GM13977 (cell line): ENCODE measurements at places on chromosomes 3 and 15.
A peak's percentile ranks its signal among the peaks of the same experiment; 100 is the strongest.

- no peak for DNase-seq
Observed at GRCh38 chr3:148856384-148856783, 8.7 kb upstream of the CPA3 start.

DNA sequence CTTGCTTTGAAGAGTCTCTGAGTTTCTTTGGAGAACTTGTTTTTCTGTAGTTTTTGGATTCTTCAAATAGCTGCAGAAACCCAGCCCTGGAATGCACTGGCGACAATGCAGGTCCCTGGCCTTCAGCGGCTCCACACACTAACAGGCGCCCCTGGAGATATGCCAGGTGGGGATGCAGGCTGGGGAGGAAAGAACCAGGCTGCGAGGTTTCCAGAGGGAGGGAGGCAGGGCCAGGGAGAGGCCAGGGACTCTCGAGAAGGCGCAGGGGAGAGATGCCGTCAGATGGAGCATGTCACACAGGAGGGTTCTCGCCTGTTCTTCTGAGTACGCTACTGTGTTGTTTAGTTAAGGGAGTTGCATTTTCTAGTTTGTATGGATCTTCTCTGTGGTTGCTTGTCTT, 283.1 kb downstream of the GABRG3 start:
- DNase-seq: no peak

DNA sequence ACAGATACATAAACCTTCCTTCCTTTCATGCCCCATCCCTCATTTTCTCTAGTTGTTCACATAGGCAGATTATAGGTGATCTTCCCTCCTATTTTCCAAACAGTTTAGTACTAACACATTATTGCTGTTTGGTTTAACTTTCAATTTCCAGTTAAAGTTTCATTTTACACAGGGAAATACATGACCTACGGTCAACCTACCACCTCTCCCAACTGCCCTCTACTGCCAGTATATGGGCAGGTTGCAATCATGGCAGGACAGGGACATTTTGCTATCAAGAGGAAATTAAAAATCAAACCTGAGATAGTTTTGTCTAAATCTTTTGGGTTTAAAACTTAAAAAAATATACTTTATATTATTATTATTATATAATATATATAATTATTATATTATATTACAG, 26.1 kb upstream of the TFDP2 start:
- DNase-seq: no peak

GRCh38 chr15:39934397-39935071, 619 bp downstream of the EIF2AK4 start:
- no peak for DNase-seq

- no peak for DNase-seq
Observed at GRCh38 chr15:86136861-86137260, 57.2 kb downstream of the AGBL1 start.

DNA sequence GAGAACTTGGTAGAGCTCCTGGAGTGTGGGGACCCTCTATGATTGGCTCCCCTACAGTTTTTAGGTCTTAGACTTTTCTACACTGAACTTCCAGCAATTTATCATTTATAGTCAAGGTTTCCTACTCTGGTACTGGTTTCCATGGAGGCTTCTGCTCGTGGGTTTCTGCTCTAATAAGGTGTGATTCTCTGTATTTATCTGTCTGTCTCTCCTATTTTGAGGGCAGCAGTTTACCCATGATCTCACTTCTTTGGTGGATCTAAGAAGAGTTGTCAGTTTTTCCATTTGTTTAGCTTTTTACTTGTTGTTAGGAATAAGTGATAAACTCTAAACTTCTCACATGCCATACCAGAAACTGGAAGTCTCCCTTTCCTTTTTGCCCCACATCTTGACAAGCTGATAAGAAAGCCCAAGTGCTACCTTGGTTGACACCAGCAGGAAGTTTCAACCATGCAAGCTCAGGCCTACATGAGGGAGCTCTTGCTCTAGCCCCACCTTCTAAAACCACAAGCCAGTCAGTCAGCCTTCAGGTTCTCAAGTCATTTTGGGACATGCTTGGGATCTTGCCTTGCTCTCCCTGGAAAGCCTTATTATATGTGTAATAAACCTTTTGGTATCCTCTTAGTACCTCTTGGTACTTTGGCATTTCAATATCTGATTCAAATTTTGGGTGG, 10.0 kb downstream of the TIMMDC1 start:
- DNase-seq: no peak

DNA sequence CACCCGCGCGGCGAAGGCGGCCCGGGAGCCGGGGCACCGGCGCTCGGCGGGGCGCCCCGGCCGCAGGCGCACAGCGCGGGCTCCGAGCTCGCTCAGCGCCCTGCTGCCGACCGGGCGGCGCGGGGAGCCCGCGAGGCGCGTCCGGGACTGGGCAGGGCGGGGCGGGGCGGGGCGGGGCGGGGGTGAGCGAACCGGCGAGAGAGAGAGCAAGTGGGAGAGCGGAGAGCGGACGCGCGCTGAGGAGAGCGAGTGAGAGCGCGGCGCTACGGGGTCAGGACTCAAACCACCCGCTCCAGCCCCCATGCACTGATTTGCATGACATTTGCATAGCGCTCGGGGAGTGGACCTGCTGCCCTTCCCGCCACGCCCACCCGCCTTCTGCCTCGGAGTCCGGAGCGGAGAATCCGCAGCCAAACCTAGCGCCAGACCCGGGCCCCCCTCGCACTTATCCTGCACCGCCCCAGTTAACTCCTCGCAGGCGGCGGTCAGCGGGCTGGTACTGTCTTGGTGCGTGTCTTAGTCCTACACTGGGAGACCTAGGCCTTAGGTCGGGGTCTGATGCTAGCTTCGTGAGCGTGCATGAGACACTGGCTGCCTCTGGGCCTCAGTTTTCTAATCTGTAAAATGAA, at the start of gene MYLK:
Gene MYLK (minus strand): TSS at position 130 of the 629 bp plus-strand sequence. CDS start 90,491 bp downstream, outside the sequence.
- DNase-seq: peak; percentile 84

DNA sequence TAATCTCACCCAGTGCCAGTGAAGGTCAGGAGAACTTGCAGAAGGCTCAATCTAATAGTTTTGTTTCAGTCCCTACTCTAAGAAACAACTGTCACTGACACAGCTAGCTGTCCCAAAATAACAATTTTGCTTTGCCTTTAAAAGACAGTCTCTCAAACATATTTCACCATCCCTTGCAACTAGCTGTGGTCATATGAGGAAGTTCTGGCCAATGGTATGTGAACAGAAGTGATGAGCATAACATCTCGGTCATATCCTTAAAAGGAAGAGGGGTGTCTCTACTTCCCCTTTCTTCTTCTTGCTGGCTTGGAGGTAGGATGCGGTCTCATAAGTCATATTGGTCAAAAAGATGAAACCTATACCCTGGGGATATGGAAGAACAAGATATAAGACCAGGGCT, 198.1 kb downstream of the NEK10 start:
- DNase-seq: no peak

- DNase-seq: no peak
Observed at GRCh38 chr3:197955892-197956477, 4.0 kb upstream of the LMLN start.

GRCh38 chr3:121411523-121411922, 134.3 kb downstream of the POLQ start:
- DNase-seq: no peak

DNA sequence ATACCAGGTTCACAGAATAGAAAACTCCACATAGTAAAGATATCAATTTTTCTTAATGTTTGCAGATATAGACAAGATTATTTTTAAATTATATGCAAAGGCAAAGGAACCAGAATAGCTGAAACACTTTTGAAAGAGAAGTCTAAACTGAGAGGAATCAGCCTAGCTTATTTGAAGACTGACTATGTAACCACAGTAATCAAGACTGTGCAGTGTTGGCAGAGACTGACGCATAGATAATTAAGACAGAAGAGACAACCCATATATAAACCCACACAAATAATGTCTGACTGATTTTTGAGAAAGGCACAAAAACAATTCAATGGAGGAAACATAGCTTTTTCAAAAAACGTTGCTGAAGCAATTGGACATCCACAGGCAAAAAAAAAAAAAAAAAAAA, 28.6 kb upstream of the ACKR4 start:
- no peak for DNase-seq

- DNase-seq: no peak
Observed at GRCh38 chr3:187684880-187685279, 14.7 kb upstream of the SST start.

DNA sequence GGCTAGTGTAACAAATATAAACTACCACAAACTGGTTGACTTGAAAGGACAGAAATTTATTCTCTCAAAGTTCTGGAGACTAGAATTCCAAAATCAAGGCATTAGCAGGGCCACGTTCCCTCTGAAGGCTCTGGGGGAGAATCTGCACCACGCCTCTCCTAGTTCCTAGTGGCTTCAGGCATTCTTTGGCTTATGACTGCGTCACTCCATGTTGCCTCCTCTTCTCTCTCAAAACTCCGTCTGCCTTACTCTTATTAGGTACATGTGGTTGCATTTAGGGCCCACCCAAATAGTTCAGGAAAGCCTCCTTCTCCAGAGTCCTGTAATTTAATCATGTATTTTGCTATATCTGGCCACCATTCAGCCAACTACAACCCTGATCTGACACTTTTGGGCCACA, 174.8 kb downstream of the PEX5L start:
- DNase-seq: no peak

GRCh38 chr3:2652386-2652785, 457.8 kb downstream of the IL5RA start:
- no peak for DNase-seq

DNA sequence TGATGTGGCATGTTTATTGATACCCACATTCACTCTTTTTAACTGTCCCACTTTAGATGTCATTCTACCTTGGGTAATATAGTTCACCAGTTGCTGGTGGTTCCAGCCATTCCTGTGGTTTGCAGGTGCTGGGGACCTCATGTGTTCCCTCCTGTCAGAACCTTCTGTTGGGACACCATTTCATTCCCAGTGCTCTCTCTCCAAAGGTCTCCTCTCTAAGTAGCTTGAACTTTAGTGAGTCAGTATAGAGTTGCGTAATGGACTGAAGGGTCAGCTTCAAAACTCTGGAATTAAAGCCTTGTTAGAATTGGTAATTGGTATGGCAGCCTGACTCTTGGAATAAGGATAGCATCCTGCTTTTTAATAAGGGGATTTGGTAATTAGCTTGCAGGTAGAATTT, 108.5 kb downstream of the PLCL2 start:
- DNase-seq: no peak

- peak; percentile 24 for DNase-seq
Observed at GRCh38 chr3:112813723-112814171, 32.9 kb downstream of the CD200R1L start.

GRCh38 chr3:14962762-14963161, 15.4 kb downstream of the NR2C2 start:
- DNase-seq: no peak

DNA sequence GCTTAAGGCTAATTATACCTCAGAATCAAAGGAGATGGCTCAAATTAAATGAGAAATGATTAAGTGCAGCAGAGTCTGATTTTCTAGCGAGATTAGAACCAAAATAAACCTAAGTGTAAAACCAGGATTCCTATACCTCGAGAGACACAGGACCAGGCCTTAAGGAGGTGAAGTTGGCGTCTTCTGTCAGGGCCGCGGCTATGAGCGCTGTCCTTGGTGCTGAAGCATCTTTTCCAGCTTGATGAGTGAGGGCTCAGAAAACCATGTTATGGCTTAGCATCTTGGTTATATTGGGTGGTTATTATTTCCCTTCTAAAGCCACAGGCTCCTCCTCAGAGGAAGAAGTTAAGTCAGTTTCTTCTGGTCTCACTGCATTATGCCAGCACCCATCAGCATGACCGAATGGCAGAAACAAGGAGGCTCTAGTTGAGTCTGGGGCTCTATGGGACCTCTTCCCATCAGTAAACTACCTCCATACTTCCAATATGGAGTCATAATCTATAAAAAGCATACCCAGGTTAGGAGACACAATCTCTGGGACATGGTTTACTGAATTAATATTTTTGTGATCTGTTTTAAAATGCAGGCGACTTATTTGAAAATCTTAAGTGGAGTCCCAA, 120.1 kb upstream of the NMNAT3 start:
- DNase-seq: peak; percentile 9
